ENCODE measurements at places on chromosomes 12 and 14.

- no peak for DNase-seq
Measured at GRCh38 chr12:58148405-58148804, 207.0 kb downstream of the ATP23 start.

GRCh38 chr12:34345801-34346200 is 323.5 kb downstream of the ALG10 start:
- DNase-seq = no peak

DNA sequence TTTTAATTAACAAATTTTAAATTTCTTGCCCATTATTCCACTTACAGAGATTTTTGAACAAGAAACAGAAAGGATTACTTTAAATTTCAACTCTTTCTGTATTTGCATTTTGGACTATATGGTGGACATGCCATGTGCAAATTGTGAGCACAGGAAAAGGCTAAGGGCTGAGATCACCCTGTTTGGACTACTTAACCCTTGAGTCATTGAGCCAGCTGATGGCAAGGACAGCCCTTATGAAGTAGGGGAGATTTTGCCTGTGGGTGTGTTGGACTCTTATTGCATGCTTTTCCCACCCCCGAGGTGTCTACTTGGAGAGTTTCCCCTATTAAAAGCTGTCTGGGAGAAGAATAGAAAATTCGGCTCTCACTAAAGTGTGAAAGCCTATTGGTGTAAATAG is 17.2 kb downstream of the DERA start:
- no peak for DNase-seq

GRCh38 chr12:100234591-100235304 is 32.1 kb downstream of the DEPDC4 start:
- peak; percentile 36 for DNase-seq

GRCh38 chr14:50786751-50787464 is 44.1 kb downstream of the NIN start:
- DNase-seq = no peak

- no peak for DNase-seq
Measured at GRCh38 chr12:117025481-117026151, 73.6 kb downstream of the TESC start.

GRCh38 chr14:61187196-61187905 is 93.8 kb downstream of the TMEM30B start:
- DNase-seq = no peak

DNA sequence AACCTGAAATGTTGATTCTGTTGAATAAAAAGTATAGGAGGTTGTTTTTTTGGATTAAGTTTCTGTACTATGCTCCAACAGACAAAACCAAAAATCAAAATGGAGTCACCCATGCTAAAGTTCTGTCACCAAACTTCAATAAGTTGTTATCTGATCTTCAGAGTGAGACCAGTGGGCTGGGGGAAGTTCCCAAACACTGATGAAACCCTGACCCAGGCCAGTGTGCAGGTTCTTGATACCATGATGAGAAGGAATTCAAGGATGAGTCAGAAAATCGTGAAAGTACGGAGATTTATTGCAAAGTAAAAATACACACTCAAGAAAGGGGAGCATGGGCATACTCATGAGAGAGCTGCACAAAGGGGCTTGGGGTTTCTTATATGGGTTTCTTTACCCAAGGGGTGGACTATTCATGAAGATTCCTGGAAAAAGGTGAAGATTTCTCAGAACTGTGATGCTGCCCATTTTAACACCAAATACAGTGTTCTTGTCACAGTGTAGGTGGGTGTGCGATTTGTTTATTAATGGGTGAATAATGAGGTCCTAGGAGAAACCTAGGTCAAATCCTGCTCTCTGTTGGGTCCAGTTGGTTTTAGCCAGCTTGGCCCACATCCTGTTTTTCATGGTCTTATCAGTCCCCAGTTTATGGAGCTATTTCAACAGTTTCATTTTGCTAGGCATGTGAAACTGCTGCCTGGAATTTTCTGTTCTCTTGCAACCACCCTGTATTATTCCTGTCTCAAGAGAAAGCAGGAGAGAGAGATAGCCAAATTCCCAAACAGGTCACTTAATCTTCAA is 27.5 kb upstream of the DENND5B start:
- no peak for DNase-seq

- DNase-seq = no peak
Measured at GRCh38 chr12:108484431-108484830, 30.6 kb upstream of the FICD start.

- DNase-seq = peak; percentile 7
Measured at GRCh38 chr14:97061198-97061597, 264.0 kb downstream of the VRK1 start.

- DNase-seq = no peak
Measured at GRCh38 chr12:95215949-95216348, 1.3 kb downstream of the FGD6 start.

- DNase-seq = no peak
Measured at GRCh38 chr14:51321036-51321435, 81.0 kb downstream of the TMX1 start.

DNA sequence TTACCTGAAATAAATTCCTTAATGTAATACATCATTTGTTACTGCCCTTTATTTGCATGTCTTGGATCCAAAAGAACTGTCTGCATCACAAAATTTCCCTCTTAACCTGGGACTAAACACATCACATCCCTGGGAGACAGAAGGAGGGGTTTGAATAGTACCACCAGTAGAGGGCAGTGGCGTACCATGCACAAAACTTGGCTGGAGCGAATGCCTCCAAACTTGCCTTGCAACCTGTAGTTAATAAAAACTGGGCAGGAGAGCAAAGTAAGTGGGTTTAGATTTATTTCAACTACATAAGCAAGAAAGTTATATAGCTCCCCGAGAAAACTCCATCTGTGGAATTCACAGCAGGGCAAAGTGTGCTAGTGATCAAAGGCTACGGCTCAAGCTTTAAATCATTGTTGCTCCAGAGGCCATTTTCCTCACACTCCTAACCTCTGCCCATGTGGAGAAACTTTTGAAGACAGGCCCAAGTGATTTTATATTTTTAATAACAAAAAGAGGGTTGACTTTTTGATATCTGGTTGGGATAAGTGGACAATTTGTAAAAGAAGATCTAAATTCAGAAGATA is 1176.7 kb upstream of the SEL1L start:
- peak; percentile 66 for DNase-seq

DNA sequence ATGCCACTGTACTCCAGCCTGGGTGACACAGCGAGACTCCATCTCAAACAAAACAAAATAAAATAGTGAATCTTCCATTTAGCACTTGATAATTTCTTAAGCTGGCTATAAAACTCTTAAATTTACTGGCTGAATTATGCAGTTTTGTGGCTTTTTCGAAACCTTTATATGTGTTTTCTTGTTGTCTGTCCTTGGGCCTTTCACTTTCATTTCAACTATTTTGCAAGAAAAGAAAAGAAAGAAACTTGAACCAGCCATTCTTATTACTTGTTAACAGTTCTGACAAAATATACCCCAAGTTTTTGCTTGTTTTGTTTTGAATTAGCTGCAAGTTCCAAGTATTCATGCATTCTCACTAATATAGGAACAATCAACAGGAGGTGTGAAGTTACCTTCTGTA is 42.8 kb downstream of the PRICKLE1 start:
- DNase-seq = no peak

DNA sequence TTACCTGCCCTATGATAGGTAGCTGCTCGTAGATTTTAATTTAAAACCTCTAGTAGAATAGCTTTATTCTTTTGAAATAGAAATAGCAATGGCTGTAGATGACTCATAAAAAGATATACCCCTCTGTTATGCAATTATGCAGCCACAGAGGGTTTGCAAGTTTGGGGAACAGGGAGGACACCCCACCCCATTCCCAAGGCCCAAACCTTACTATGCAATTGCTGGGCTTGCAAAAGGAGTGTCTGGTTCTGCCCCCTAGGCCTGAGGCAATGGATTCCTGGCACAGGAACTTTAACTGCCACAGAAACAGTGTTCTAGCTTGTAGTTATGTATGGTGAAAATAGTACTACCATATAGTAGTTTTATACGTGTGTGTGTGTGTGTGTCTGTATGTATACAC is 403.3 kb downstream of the ADAMTS20 start:
- no peak for DNase-seq

DNA sequence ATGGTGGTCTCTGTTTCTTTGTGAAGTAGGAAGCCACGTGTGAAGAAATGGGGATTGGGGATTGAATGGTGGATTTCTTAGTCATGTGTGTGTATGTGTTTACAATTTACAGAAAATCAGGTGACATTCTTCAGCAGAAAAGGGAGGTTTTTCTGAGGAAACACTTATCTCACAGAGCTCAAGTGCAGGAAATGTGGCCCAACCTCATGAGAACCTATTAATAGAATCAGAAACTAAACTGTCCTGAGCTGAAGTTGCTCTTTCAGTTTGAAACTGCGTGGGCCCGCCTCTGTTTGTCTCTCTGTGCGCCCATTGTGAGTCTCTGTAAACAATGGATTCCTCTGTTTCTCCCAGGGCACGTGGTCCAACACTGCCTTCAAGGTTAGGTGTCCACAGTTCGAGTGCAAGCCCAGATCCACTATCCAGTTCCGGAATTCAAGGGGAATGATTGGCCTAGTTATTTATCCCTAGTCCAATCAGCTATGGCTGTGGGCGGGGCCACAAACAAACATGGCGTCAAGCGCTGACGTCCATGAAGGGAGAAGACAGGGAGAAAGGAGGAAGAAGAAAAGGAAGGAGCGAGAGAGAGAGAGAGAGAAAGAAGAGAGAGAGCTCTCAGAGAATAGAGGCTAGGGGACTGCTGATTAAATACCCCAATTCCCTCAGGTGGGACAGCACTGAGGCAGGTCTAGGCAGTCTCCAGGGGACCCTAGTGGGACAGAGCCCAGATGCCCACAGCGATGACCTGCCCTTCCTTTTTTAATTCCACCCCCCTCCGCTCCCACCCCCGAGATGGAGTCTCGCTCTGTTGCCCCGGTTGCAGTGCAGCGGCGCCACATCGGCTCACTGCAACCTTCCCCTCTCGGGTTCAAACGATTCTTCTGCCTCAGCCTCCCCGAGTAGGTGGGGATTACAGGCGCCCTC is 31.4 kb upstream of the C12orf76 start:
- peak; percentile 50 for DNase-seq

GRCh38 chr12:3218228-3219171 is 141.3 kb downstream of the TSPAN9 start:
- peak; percentile 47 for DNase-seq

DNA sequence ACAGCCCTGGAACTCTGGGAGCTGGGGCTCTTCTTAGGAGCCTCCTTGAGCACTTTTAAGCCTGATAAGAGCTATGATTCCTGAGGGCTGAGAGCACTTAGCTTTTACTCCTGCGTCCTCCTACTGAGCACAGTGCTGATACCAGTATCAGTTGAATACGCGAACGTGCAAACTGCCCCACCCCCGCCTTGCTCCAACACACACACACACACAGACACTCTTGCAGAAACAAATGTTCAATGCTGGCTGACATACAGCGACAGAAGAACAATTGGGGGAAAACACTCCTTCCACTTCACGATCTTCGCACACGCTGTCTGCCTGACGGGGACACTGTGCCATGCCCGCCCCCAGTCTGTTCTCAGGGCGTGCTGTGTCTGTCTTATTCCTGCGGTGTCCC is 57.2 kb upstream of the DLK1 start:
- DNase-seq = no peak

- no peak for DNase-seq
Measured at GRCh38 chr12:63912651-63913050, 68.2 kb downstream of the SRGAP1 start.

GRCh38 chr14:94115058-94115591 is 4.6 kb downstream of the IFI27 start:
- DNase-seq = no peak

DNA sequence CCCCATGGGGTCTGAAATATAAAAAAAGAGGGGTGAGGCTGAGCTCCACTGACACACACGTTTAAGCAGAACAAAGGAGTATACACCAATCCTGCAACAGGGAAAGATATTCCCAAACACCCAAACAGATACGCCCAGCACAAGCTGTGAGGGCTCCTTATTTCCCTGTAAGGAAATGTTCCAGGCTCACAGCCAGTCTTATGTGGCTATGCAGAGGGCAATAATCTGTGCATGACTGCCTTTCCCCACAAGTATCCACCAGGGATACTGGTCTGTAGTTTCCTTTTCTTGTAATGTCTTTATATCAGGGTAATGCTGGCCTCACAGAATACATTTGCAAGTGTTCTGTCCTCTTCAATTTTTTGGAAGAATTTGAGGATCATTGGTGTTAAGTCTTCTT is 141.7 kb upstream of the DAAM1 start:
- no peak for DNase-seq

All from mucosa of descending colon (tissue), 3 donors.